H9 (cell line): ENCODE measurements at places on chromosomes 5 and 9. TPM values are rescaled to one million over a fixed set of nuclear protein-coding genes. Genes with fewer than 3 reads are reported as not detected.

Gene POLR3G
- total RNA-seq: 73.6 and 75.4 TPM in 2 replicates

Gene PTGS1
- 1.0 and 1.3 TPM in 2 replicates for total RNA-seq

Gene ZNF367
- total RNA-seq: 9.3 and 10.1 TPM in 2 replicates

DNA sequence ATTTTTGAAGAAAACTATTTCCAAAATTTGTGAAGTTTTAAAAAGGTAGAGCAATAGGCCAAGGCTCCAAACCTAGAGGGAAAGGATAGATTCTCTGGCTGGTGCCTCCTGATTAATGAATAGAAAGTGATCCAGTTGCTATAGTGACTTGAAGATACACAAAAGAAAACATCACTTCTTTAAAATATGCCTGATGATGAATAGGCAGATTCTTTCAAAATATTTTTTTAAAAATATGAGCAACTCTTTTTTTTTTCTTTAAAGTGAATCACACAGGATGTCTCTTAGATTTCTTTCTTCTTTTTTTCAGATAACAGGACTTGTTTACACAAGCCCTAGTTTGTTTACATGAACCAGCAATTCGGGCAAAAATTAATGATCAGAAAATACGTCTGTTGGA, 124.4 kb downstream of the RFK start:
- no peak for DNase-seq
